ENCODE measurements at places on chromosomes 11 and 22.
A peak's percentile ranks its signal among the peaks of the same experiment; 100 is the strongest.

GRCh38 chr11:111665777-111666176 is 63.5 kb downstream of the SIK2 start:
- DNase-seq = no peak

- DNase-seq = no peak
Measured at GRCh38 chr11:87351676-87352075, 313.9 kb downstream of the TMEM135 start.

DNA sequence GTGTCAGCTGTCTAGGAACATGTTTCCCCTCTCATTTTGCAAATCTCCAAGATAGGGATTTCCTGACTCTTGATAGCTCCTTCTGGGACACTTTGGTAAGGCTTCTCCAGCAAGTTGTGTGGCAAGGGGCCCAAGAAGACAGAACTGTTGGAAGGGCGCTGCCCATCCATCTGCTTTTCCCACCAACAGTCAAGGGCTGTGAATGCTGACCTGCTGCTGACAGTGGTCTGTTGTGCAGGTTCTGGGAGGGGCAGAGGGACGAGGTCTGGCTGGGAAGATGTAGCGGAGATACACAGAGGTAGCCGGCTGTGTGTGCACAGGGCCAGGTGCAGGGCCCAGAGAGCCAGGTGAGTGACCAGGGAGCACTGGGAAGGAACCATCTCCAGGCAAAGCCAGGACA is 12.2 kb downstream of the BCR start:
- no peak for DNase-seq

GRCh38 chr22:45869340-45869847 is 107.6 kb downstream of the WNT7B start:
- DNase-seq = no peak

GRCh38 chr22:38286915-38287669 is 14.3 kb upstream of the TMEM184B start:
- DNase-seq = no peak

DNA sequence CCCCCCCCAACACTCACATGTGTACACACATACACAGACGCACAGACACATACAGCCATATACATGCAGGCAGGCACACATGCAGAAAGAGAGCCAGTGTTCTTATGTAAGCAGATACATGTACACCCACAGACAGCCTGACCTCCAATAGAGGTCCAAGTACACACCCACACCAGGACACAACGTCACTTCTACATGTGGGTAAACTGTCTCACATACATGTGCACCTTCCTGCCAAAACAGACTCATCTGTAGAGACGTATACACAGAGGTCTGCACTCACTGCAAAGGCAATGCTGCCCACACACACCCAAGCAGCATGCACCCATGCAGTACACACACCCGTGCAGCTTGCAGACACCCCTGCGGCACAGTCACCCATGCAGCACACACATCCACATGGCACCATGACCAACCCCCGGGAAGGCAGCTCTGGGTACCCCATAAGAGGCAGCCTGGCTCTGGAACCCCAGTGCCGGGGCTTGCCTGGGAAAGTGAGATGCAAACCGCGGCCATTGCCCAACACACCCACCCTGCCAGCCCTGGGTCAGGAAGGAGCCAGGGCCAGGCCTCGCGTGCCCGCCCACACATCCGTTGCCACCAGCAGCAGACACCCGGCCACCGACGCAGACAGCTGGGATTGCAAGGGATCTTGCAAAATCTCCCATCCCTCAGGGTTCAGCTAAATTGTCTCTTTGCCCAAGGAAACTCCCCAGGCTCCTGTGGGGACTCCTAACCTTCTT is 10.1 kb downstream of the CASTOR1 start:
- no peak for DNase-seq

DNA sequence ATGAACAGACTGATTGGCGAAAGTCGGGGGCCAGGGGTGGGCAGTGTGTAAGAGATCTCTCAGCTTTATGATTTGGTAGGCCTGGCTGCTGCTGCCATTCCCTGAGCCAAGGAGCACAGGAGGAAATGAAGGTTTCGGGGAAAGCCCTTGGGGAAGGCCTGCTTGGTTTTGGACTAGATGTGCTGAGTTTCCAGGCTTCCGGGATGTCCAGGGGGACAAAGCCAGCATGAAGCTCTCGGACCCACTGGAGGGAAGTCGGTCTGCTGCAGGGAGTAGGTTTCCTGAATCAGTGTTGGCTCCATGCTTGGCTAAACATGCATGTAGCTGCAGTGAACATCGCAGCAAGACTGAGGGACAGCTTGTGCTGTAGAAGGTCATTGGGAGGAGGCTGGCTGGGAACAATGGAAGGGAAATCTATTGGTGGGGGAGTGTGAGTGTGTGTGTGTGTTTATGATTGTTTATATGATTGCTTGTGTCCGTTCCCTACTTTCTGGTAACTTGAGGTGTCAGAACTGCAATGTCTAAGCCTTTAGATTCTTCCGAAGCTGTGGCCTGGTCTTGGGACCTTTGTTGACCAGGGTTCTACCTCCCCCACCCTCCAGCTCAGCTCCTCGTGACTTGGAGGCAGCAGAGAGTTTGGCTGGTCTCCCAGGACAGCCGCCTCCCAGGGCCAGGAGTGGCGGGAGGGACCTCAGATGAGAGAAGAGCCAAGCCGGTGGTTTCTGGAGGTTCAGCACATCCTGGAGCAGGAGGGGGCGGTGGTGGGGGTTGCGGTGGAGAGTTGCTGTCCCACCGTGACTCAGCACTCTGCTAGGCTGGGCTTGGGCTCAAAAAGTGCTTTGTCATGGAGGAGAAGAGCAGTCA is 4.0 kb upstream of the FTH1 start:
- peak; percentile 31 for DNase-seq

DNA sequence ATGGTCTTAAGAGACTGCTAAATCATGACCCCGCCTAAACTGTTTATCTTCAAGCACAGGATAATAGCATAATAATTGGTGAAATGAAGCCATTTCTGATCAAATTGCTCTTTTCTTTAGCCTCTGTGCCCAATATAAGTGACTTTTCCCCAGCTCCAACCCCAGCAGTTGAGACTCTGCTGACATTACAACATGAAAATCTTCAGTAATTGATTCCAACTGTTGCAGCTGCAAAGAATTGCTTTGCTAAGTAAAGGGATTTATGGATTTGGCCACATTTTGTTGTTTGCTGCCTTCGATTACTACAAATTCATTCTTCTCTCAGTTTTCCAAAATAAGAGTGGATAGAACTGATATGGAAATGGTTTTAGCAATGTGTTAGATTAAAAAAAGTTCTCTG is 576.7 kb upstream of the LRRC4C start:
- DNase-seq = no peak
